CD4-positive, alpha-beta T cell treated with Interleukin-15 for 4 hours (primary cell): ENCODE measurements at places on chromosomes 11 and 22.

DNA sequence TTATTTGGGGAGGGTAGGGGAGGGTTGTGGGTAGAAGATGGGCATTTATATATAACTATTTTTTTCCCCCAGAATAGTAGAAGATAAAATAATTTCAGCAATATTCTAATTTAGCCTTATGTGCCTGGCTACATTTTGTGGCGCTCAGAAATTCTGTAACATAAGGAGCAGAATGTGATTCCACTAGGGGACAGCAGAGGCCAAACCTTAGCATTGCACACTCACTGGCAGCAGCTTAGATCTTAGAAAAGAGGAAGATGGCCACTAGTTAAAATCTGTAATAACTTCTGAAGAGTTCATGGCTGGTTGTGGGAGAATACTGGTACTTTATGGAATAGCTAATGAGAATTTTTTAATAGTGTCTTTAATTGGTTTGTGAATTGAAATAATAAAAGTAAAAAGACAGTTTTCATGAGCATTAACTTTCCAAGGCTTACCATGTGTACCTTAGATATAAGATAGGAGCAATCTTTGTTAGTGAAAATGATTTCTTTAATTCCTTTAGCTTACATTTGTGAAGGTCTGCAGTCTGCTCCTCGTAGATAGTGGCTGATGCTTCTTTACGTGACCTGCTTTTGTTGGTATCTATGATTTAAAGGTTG lies 33.1 kb downstream of the DDX10 start:
- peak; percentile 24 for DNase-seq

GRCh38 chr11:24886880-24887619 lies 390.2 kb downstream of the LUZP2 start:
- no peak for DNase-seq

DNA sequence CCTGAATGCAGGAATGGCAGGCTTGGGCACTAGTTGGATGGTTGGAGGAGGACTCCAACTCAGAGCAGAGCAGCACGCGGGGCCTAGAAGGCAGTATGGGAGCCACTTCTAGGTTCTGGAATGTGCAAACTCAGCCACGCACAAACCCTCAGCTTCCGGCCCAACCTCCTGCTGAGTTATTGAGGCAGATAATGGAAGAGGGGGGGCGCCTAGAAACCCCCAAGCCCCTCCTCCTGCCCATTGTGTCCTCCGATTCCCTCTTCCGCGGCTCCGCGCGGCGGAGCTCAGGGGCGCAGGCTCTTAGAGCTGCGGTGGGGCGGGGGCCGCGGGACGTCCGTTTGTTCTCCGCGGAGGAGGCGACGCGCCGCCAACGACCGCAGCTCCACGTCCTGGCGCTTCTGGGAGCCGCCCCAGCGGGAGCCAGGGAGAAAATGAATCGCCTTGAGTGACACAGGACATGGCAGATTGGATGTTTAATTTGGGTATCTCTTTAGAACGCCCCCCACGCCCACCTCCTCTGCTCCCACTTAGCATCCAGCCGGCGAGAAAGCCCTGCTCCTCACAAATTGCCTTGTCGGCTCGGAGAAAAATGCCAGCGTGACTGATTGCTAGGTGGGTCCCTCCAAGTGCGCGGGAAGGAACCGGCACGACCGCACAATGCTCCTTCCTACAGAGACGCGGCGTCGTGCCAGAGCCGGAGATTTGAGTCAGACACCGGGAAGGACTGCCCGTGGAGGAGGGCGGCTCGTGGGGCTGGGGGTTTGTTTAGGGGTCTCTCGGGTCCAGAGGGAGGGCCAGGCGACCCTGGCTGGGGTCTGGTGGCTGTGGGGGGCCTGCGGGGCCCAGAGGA lies 144.6 kb downstream of the NECTIN1 start:
- DNase-seq, result no peak

DNA sequence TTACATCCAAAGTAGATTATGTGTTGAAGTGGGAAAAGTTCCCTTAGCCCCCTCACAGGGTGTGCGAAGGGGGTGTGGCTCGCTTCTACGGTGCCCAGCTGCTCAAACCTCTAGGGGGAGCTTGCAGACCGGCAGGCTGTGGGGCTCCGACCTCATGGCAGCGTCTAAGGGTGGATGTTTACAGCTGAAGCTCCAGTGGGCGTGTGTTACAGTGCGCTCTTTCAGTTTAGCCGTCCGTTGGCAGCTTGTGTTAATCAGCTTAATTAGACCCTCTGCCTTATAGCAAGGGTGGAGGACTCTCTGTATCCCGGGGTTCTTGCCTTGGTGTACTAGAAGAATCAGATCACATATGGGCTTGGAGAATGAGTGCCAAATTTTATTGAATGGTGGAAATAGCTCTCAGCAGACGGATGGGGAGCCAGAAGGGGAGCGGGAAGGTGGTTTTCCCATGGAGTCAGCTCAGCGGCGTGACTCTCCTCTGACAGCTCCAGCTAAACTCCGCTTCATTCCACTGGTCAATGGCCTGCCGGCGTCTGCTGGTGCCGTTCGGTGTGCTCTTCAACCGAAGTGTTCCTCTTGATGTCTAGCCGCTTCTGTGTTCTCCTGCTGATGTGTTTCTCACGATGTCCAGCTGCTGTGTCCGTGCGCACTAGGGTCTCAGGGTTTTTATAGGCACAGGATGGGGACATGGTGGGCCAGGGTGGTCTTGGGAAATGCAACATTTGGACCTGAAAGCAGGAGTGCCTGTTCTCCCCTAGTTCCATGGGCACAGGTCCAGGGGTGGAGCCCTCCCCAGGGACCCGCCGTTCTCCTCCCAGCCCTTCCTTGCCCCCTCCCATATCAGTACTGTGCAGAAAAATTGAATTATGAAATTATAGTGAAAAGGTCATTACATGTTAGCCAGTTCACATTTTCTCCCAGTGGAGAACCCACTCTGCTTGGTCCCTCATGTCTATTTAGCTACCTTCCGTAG lies 28.6 kb upstream of the OR10G7 start:
- DNase-seq, result peak; percentile 5

DNA sequence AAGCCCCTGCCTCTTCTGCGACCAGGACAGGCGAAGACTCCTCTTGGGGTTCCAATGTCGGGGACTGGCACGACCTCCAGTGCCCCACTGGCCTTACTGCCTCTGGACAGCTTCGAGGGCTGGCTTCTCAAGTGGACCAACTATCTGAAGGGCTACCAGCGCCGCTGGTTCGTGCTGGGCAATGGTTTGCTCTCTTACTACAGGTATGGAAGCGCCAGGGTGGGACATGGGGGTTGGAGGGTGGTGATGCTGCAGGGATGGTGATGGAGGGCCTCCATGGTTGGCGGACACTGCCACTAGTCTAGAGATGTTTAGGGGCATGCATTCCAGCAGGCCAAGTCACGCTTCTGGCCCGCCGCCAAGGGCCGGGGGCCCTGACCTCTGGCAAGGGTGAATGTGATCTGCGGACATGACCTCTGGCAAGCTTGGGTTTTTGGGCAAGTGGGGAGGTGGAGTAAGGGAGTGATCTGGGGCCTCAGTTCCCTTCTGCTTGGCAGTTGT lies 727 bp downstream of the OSBP2 start:
- DNase-seq, result no peak
